LHCN-M2 (cell line): ENCODE measurements at places on chromosomes 13 and 19. TPM values are rescaled to one million over a fixed set of nuclear protein-coding genes. Genes with fewer than 3 reads are reported as not detected.
A peak's percentile ranks its signal among the peaks of the same experiment; 100 is the strongest.

DNA sequence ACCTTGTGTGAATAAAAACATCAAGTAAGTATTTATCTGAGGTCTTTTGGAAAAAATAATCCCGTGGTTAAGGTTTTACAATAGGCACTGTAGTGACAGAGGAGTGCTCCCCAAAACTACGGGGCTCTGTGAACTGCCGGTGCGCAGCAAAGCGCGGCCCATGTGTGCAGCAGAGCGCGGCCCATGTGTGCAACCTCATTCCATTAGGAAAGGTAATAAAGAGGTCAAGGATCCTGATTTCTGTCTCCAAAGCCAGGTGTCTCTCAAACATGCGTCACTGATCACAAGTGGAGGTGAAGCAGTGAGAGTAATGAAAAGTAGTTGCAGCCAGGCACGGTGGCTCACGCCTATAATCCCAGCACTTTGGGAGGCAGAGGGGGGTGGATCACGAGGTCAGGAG, 58.7 kb downstream of the MRPL57 start:
- DNase-seq, result no peak

- DNase-seq, result no peak
These were observed 13.1 kb downstream of the SCEL start for GRCh38 chr13:77548594-77548993.

The PGLYRP1 gene
- not detected in 2 replicates for total RNA-seq

GRCh38 chr13:38697628-38698333, 10.9 kb downstream of the FREM2 start:
- DNase-seq, result no peak

GRCh38 chr13:75492389-75492788, 10.4 kb upstream of the TBC1D4 start:
- DNase-seq, result peak; percentile 37
